ENCODE measurements at places on chromosomes 13 and 19. TPM values are rescaled to one million over a fixed set of nuclear protein-coding genes. Genes with fewer than 3 reads are reported as not detected.

PDX1 gene
- total RNA-seq, result not detected

SHISA7 gene
- total RNA-seq, result not detected

CEACAM7 gene
- total RNA-seq, result not detected

MBD3L1 gene
- total RNA-seq, result not detected

PSPN gene
- total RNA-seq, result 1.3 TPM

TPTE2 gene
- not detected for total RNA-seq

ZNF665 gene
- 0.69 TPM for total RNA-seq

DNA sequence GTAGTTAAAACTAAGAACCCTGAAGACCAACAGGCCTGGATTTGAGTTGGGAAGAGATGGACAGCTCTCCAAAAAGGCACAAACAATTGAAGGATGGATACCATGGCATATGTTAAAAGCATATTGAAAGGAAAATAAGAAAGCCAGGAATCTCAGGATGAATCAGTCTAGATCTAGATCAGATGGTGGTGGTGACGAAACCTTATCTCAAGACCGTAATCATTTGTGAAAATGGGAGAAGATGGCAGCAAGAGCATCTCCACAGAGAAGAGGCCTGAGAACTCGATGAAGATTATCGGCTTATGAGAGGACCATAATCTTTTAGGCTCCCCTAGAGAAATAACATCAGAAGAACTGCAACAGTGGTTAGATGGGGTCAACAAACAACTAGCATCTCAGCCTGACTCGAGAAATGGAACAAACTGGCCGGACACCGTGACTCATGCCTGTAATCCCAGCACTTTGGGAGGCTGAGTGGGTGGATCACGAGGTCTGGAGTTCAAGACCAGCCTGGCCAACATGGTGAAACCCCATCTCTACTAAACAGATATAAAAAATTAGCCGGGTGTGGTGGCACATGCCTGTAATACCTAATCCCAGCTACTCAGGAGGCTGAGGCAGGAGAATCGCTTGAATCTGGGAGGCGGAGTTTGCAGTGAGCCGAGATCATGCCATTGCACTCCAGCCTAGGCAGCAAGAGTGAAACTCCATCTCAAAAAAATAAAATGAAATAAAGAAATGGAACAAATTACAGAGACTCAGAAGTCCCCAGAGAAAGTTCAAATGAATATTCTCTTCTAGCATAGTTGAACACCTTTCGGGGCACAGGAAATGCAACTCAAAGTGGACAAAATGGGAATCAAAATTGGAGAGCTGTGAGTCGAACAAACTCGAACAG is 47.6 kb downstream of the FOXO1 start:
- H3K27me3 ChIP-seq, result no peaks in the 10 kb centered on the region
- H3K4me1 ChIP-seq, result no peaks in the 10 kb centered on the region
- no peak overlapping the region for H3K4me3 ChIP-seq
- DNase-seq, result no peak
- H3K27ac ChIP-seq, result no peak overlapping the region

DNA sequence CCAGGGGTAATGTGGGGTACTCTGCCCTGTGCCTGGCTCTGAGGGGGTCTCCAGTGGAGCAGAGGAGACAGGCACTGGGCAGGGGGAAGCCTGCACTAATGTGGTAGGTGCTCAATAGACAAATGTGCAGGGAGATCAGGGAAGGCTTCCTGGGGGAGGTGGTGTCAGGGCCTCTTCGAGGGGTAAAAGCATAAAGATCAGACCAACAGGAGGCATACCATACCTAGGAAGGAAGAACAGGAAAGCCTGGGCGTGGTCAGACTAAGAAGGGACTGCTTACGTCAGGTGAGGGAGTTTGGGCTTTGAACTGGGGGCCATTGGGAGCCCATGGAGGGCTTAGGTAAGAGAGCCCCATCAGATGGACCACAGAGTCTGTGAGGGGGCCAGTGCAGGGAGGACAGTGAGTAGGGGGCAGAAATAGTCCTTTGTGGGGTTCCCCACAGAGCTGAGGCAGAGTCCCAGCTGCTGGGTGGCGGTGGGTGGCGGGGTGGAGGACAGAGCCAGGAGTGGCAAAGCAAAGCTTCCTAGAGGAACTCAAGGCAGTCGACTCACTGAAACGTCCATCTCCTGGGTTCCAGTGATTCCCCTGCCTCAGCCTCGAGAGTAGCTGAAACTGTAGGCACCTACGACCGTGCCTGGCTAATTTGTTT is 8.8 kb downstream of the PRR36 start:
- 0 out of 2 replicates have a peak, but pooled peaks cover 2% of the 10 kb centered on the region for H3K36me3 ChIP-seq
- H3K4me1 ChIP-seq, result peaks cover 17% of the 10 kb centered on the region
- DNase-seq, result no peak
- peaks cover 4% of the 10 kb centered on the region for H3K27me3 ChIP-seq
- H3K4me3 ChIP-seq, result no peak overlapping the region
- H3K27ac ChIP-seq, result no peak overlapping the region

GRCh38 chr13:49443357-49443703 is 534 bp downstream of the CAB39L start:
- H3K27ac ChIP-seq, result peak overlapping the region; percentile 71
- DNase-seq, result no peak
- H3K4me3 ChIP-seq, result peak overlapping the region; percentile 52

DNA sequence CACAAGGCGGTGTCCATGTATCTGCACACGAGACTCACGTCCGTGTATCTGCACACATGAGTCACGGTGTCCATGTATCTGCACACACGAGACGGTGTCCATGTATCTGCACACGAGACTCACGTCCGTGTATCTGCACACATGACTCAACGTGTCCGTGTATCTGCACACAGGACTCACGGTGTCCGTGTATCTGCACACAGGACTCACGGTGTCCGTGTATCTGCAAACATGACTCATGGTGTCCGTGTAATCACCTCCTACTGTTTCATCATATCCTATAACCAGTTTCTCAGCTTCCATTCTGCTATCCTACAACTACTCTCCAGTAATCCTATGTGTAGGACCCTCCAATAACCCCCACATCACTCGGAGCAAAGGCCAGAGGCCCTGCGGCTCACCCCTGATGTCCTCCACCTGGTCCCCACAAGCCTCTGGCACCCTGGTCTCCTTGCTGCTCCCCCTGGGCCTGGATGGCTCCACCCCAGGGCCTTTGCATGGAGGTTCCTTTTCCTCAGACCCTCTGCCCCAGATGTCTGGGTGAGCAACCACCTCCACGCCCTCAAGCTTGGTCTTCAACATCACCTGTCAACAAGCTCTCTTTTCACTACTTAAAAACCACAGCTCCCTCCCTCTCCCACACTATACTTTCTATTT is 2.5 kb upstream of the TMEM255B start:
- peaks cover 15% of the 10 kb centered on the region for H3K4me1 ChIP-seq
- H3K36me3 ChIP-seq, result no peaks in the 10 kb centered on the region
- peaks cover 44% of the 10 kb centered on the region for H3K27me3 ChIP-seq
- no peak for DNase-seq
- H3K4me3 ChIP-seq, result no peak overlapping the region

DNA sequence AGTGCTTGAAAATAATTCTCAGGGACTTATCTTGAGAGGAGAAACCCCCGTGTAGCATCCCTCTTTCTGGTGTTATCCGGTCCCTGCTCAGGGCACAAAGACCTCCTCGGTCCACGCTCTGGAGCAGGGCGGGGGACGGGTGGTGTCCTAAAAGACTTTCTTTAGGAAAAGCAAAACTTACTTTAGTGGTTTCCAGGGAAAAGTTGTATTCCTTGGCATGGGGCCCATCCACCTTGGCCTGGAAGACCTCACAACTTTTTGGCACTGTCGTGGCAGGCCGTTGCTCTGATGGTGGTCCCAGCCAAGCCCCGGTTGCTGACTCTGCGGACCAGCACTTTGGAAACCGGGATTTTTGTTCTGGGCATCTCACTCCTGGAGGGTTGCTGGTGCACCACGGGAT is 2.7 kb downstream of the AMER2 start:
- no peak overlapping the region for H3K27ac ChIP-seq
- no peak for DNase-seq
- H3K4me3 ChIP-seq, result no peak overlapping the region
- H3K4me1 ChIP-seq, result peaks cover 9% of the 10 kb centered on the region
- no peaks in the 10 kb centered on the region for H3K36me3 ChIP-seq

GRCh38 chr13:85503797-85504196 is 295.4 kb downstream of the SLITRK6 start:
- H3K4me3 ChIP-seq, result no peak overlapping the region
- DNase-seq, result no peak
- no peak overlapping the region for H3K27ac ChIP-seq
- no peaks in the 10 kb centered on the region for H3K27me3 ChIP-seq
- H3K4me1 ChIP-seq, result no peaks in the 10 kb centered on the region

- H3K27ac ChIP-seq, result no peak overlapping the region
- H3K4me3 ChIP-seq, result no peak overlapping the region
- H3K27me3 ChIP-seq, result peaks cover 4% of the 10 kb centered on the region
- H3K4me1 ChIP-seq, result peaks cover 6% of the 10 kb centered on the region
- DNase-seq, result peak; percentile 15
- H3K36me3 ChIP-seq, result no peaks in the 10 kb centered on the region
Measured at GRCh38 chr19:49954933-49955332, 6.0 kb downstream of the SIGLEC11 start.

DNA sequence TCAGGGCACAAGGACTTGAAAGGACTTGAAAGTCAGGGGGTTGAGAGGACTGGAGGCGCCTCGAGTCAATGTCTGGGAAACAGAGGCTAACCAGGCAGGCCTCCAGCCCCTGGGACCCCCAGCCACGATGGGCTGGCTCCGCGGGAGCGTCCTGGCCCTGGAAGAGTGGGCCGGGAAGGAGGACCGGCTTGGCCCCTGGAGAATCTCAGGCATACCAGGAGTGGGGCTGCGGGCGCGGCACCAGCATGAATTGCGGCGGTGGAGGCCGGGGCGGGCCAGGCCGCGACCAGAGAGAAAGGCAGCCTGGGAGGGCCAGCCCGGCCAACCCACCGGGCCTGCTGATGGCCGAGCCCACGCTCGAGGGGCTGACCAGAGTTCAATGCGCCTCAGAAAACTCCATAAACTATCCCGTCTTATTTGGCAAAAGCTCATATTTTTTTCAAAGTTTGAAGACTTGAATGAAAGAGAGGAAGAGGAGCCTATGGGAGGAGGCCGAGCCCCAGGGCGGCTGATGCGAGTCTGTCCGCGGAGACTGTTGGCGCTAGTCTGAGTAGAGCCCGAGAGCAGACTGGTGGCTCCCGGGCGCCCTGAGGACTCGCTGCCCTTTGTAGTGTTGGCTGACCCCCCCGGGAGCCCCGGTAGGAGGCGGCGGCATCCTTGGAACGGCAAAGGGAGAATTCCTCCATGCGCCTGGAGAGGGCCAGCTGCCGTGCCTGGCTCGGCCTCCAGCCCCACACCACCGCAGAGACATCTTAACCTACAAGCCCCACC is 68.0 kb downstream of the MLLT1 start:
- no peak for DNase-seq
- no peak overlapping the region for H3K27ac ChIP-seq
- no peaks in the 10 kb centered on the region for H3K27me3 ChIP-seq
- H3K4me3 ChIP-seq, result no peak overlapping the region
- peaks cover 33% of the 10 kb centered on the region for H3K36me3 ChIP-seq
- no peaks in the 10 kb centered on the region for H3K4me1 ChIP-seq
